ENCODE measurements at places on chromosomes 5 and 9.

DNA sequence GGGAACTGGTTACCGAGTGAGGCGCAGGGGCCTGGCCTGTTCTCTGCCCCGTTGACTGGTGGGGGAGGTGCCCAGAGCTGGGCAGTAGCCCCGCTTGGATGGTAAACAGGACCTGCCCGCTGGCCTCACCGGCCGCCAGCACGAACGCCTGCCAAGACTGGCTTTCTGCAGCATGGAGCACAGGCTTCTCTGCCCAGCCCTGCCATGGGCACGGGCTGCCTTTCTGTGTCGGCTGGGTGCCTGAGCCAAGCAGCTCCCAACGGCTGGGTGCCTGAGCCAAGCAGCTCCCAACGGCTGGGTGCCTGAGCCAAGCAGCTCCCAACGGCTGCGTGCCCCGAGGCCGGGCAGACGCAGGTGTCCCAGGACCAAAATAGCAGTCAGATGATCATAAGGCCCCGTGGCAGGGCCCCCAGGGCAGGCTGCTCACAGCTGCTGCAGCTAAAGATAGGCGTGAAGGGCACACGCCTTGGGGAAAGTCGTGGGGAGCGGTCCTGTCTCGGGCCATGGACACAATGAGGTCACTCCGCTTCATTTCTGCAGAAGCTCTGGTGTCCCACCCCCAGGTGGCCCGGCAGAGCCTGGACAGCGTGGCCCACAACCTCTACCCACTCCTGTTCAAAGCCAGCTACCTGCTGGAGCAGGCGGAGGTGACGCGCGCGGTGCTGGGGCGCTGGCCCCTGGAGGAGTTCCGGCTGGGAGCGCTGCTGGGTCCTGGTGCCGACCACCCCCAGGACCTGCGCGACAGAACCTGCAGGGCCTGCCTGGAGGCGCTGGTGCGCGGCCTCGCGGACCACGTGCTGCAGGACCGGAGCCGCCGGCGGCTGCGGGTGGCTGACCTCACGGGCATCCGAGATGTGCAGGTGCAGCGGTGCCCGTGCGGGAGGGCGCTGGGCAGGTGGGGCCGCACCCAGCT lies at the start of gene LRRC14B:
LRRC14B (plus strand) TSS at position 460 of the 913 bp plus-strand sequence; CDS start at position 504, 44 bp downstream.
- peak; percentile 53 for DNase-seq

DNA sequence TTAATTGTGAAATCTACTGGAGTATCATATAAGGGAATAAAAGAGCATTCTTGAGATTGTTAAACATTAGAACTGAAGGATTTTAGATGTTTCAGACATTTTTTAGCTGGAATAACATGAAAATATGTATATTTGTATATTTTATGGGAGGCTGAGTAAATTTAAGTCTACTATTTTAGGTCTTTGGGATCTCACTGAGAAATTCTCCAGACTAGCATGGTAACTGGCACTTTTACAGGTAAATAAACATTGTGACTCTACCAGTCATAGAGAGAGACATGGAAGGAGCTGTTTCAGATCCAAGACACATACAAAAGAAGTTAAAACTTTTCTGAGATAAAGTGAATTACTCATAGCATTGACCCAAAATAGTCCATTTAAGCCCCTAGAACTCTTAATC lies 59.4 kb downstream of the NDUFAF2 start:
- DNase-seq: no peak

DNA sequence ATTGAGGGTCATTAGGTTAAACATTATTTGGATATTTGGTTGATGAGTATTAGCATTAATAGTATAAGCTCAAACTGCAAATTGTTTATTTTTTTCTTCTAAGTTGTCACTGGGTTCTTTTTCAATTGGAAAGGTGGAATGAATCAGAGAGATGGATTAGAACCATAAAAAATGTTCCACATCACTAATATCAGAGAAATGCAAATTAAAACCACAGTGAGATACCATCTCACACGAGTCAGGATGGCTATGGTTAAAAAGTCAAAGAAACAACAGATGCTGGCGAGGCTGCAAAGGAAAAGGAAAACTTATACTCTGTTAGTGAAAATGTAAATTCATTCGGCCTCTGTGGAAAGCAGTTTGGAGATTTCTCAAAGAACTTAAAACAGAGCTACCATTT lies 122.8 kb downstream of the CCDC192 start:
- DNase-seq: no peak

- no peak for DNase-seq
Measured at GRCh38 chr9:78001946-78002731, 29.5 kb downstream of the GNAQ start.

- no peak for DNase-seq
Measured at GRCh38 chr9:5518171-5518936, 8.0 kb downstream of the PDCD1LG2 start.

- no peak for DNase-seq
Measured at GRCh38 chr9:123074628-123075027, 41.2 kb downstream of the GPR21 start.

DNA sequence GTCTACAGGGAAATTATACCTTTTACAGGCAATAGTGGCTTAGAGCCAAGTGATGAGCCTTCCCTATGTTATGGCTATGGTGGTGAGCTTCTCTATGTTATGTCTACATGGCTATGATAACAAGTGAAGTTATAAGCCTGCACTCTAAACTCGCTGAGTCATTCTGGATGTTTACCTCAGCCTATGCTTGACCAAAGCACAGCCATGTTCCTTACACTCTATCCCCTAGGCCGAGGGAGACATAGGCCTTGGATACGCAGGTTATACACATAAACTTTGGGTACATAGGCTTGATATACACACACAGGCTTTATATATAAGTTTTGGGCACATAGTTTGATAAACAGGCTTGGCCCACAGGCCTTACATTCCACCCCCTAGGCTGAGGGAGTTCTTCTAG lies 13.8 kb downstream of the DMAC1 start:
- no peak for DNase-seq

- no peak for DNase-seq
Measured at GRCh38 chr9:98974554-98974953, 30.8 kb downstream of the COL15A1 start.

GRCh38 chr5:31047621-31048020 lies 145.9 kb upstream of the CDH6 start:
- no peak for DNase-seq

DNA sequence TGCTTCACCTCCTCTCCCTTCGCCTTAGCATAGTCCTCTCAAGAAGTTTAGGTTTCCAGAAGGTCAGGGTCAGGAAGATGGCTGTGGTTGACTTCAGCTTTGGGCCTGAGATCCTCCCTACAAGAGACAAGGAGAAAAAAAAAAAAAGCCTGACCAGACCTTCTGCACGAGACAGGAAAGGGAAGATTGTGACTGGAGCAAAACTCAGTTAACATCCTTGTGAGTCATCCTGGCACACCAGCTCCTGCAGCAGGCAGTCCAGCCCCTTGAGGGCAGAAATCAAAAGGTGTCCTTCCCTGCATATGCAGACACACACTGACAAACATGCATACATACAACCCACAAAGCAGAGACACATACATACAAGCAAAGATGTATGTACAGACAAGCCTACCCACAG lies 18.0 kb upstream of the ENHO start:
- DNase-seq: no peak

DNA sequence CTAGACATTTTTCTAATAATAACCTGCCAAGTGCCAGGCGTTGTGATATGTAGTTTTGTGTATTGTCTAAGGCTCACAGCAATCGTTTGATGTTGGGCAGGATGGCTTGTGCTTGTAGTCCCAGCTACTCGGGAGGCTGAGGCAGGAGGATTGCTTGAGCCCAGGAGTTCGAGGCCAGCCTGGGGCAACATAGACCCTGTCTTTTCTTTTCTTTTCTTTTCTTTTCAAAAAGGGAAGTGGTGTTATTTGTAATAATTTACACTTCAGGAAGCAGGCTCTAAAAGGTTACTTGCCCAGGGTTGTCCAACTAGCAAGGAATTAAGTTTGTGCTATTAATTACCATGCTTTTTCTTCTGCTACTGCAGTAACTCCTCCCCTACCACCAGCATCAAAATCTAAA lies 3.2 kb downstream of the ZNF131 start:
- DNase-seq: no peak

- DNase-seq: no peak
Measured at GRCh38 chr9:34642679-34643078, 3.8 kb upstream of the GALT start.

DNA sequence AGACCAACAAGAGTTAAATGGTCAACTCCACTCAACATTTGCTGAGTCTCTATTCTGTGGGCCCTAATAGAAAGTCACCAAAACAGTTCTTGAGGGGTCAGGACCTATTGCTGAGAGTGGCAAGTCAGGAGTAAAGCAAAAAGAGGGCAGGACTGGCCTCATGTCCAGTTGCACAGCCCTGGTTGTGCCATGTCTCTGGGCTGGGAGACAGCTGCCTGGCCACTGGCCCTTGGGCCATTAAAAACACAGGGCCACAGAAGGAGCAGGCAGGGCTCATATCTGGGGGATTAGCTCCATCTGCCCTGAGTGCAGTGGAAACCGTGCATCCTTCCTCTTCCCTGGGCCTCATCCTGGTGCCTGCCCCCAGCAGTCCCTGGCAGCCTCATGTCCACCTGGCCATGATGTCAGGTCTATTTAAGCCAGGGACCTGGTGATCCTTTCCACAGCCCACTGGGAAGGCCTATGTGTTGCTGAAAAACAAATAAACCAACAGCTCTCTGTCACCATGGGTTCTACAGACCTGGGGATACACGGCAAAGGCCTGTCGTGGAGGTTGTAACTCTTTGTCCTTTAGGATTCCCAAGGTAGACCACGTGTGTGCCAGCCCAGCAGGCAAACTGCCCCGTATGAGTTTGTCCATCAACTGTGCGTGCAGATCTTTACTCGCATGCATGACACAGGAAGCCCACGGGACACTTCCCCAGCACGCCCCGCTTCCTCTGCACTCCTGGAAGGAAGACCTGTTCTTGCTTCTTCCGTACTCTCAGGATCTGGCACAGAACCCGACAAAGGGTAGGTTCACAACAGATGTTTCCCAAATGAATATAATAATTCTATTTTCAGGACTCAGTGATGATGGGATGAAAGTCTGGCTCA lies 148.8 kb downstream of the MTX3 start:
- no peak for DNase-seq

- DNase-seq: no peak
Measured at GRCh38 chr5:131928957-131929356, 16.5 kb downstream of the MEIKIN start.

GRCh38 chr5:81205058-81205457 lies 28.1 kb upstream of the CKMT2 start:
- no peak for DNase-seq

- DNase-seq: no peak
Measured at GRCh38 chr9:130542457-130543228, 36.7 kb upstream of the FUBP3 start.

DNA sequence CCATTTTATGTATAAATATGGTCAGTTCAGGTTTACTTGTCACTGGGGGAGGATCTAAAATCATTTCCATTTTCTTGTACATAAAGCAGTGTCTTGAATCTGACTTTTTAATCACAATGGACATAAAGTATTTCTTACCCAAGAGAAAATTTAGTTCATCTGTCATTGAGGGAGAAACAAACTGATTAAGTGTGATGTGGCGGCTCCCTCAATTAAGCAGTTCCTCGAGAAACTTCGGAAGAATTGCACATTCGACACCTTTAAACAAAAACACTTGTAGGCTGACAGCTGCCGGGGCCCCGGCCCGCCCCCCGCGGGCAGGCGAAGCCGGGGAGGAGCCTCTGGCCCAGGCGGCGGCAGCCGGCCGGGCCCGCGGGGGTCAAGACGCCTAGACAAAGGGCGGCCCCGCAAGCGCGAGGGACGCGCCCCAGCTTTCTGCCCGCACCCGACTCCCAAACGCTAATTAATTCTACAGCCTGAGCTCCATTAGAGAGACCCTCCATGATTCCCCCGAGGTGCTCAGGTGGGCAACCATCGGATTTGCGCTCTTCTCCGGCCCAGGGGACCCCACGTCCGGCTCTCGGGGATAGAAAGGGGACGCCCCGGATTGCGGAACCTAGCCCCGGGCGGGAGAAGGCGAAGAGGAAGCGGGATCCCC lies 750 bp downstream of the TRIM36 start:
- DNase-seq: peak; percentile 3

DNA sequence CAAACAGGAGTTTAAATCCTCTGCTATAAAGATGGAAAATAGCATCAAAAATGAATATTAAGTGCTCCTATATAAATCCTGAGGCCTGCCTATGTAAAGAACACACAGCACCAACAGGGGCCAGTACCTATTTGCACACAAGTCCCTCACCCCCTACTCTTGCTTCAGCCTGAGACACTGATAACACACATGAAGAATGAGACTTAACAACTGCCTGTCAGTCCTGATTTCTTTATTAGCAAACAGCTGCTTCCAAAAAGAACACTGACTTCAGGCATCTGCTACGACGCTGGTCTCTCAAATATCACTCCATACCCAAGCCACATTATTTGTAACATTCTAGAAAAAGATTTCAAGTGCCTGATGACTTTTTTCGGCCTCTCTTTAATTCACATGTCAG lies 55.5 kb downstream of the MYO10 start:
- no peak for DNase-seq

- peak; percentile 89 for DNase-seq
Measured at GRCh38 chr9:89603767-89604665, 796 bp upstream of the GADD45G start.

DNA sequence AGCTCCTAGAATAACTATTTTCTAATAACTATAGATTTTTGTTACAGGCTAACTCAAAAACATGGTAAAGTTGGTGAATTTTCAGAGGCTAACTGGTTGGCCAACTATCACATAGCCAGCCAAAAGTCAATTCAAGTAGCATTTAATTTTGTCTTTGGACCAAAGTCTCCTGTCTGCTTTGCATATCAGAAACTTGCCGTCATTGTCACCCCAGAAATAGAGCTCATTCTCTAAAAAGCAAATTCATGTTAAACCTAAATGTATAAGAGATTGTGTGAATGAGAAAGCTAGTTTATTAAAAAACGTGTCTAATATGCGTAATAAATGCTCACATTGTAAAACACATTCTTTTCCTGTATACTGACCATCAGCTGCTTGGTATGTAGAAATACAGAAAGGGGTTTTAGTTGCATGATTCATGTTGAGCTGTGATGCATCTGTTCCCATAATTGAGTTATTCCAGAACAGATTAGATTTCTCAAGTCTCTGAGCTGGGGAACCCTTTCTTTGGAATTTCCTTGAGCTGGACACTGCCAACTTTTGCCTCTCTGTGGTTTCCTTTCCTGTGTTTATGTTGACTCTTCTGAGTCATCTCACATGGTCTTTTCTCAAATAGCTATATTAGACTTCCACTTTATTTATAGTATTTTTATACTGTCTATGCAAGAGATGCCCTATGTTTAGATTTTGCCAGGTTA lies 7.3 kb downstream of the SRFBP1 start:
- DNase-seq: no peak

DNA sequence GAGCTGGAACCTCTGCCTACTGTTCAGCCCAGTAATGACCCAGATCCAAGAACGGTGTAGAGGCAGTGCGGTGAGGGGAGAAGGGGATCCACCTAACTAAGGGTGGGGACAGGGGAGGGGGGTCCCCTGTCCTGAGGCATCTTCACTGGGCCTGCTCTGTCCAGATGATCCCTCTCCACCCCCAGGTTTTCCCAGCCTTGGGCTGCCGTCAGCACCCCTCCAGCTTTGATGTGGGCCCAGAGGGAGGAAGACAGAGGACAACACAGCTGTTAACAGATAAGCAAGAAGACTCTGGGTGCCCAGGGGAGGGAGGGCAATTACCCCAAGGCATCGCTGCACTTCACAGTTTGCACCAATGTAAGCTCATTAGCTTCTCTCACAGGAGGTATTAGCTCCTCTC lies 19.3 kb downstream of the BICD2 start:
- peak; percentile 28 for DNase-seq

GRCh38 chr5:160280384-160281095 lies 31.8 kb downstream of the CCNJL start:
- no peak for DNase-seq

- no peak for DNase-seq
Measured at GRCh38 chr5:32810804-32811203, 99.7 kb downstream of the NPR3 start.

GRCh38 chr5:38922199-38922598 lies 76.4 kb downstream of the OSMR start:
- DNase-seq: peak; percentile 45

Data from NCI-H2171 treated with DMSO at 0.1 percent for 48 hours (cell line).